ENCODE measurements at places on chromosomes 4 and X.

DNA sequence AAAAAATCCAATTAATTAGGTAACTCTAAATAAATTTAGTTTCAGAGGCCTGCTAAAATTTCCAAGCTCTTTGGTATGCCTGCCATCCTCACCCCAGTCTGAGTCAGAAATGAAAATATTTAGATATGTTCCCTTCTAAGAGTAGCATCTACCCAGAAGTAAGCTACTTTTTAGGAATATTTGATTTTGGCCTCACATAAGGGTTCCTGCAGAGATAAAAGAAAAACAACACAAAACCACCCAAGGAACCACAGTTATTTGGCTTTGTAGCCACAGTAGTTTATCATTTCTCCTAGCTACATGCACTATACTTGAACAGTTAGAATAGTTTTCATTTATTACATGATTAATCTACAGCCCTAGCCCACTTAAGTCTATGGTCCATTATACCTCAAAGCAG is 192.6 kb upstream of the FAM241A start:
- no peak for DNase-seq

GRCh38 chrX:14003028-14003427 is 26.7 kb downstream of the GEMIN8 start:
- DNase-seq, result no peak

GRCh38 chr4:16846540-16847117 is 51.8 kb downstream of the LDB2 start:
- no peak for DNase-seq

- DNase-seq, result no peak
Measured at GRCh38 chr4:82706349-82707000, 92.1 kb downstream of the SCD5 start.

GRCh38 chr4:7150036-7150635 is 42.2 kb upstream of the SORCS2 start:
- no peak for DNase-seq

GRCh38 chrX:49155243-49155899 is 7.2 kb upstream of the MAGIX start:
- no peak for DNase-seq

DNA sequence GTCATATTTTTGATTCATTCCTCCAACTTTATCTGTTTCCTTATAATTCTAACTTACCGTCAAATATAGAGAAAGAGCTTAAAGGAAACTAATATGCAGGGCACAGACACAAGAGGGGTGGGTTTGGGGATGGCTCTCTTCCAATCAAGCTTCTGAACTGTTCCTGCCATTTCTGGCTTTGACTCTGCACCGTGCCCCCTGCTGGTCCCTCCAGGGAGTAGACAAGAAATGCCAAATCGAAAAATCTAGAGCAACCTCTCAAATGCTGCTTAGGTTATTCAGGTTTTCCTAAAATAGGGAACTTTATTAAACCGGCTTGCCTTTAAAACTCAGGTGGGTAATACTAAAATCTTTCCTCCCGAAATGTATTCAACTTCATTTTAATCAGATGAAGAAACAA is 39.8 kb upstream of the VCX3A start:
- DNase-seq, result no peak

DNA sequence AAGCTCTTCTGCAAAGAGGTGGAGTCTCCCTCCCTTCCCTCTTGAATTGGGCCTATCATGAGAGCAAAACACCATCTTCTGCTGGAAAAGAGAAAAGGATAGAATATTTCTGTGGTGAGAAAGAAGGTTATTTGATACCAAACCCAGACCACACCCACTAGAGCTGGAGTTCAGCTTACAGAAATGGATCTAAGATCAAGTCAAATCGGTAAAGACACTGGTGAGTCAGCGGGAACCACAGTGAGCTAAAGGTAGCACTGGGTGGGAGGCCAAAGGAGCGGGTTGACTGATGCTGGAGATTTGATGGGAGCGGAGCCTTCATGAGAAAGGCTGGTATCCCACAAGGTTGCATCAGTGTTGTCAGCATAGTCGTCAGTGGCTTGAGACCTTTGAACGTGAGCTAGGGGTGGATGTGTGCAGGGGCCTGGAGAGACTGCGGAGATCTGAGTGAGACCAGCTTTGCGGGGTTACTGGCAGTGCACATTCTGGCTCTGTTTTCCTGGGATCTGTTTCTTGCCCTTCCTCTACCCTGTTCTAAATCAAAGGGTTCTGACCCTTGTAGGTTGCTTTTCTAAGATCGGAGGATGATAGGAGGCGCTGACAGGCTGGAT is 106.4 kb upstream of the SCOC start:
- no peak for DNase-seq

DNA sequence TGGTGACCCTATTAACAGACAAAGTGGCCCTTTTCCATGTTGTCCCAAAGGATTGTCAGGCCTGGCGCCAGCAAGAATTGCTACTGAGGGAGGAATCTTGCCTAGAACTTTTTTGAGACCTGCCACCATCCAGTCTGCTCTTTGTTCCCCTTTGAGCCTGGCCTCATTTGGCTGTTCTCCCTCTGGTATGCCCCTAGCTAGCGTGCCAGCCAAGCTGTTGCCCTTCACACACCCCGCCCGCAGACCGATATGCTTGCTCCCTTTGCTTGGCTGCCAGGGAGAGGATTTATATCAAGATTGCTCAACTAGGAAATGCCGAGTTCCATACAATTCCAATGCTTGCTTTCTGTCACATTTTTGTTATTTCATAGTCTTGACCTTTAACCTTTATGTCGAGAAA is 24.4 kb downstream of the IGSF1 start:
- no peak for DNase-seq

Measured in central memory CD8-positive, alpha-beta T cell (primary cell).